Tibial nerve (tissue), 4 donors: ENCODE measurements at places on chromosomes 11 and 22. TPM values are rescaled to one million over a fixed set of nuclear protein-coding genes. Genes with fewer than 3 reads are reported as not detected.

The TUB gene
- 14.5 TPM for total RNA-seq

The MRGPRF gene
- total RNA-seq: 67.9 TPM

The CSNK2A3 gene
- 2.9 TPM for total RNA-seq

The C11orf86 gene
- total RNA-seq: not detected

The OR52I1 gene
- total RNA-seq: not detected

The ZNF195 gene
- total RNA-seq: 12.2 TPM

The CRELD2 gene
- total RNA-seq: 76.6 TPM

The EXPH5 gene
- total RNA-seq: 5.4 TPM

The RAG2 gene
- not detected for total RNA-seq

The KCNJ1 gene
- total RNA-seq: not detected

The MYBPC3 gene
- not detected for total RNA-seq

The GSTT4 gene
- total RNA-seq: not detected

The SEC14L6 gene
- total RNA-seq: 3.3 TPM

The VWA5A gene
- total RNA-seq: 20.6 TPM

The KIF18A gene
- not detected for total RNA-seq

The PKDREJ gene
- total RNA-seq: under 0.01 TPM

The MMP27 gene
- total RNA-seq: not detected

The UBQLNL gene
- total RNA-seq: 3.7 TPM

The MOGAT2 gene
- total RNA-seq: not detected

The RAB36 gene
- total RNA-seq: 7.5 TPM

The MYRF gene
- 3.1 TPM for total RNA-seq

The SYT13 gene
- total RNA-seq: not detected

The DENND6B gene
- total RNA-seq: 10.9 TPM

The MTNR1B gene
- not detected for total RNA-seq

The FXYD6 gene
- total RNA-seq: 59.7 TPM

The APLP2 gene
- 229 TPM for total RNA-seq

The ACTN3 gene
- total RNA-seq: not detected

The RNF214 gene
- total RNA-seq: 12.3 TPM

The MIOX gene
- not detected for total RNA-seq

The SCO2 gene
- 2.5 TPM for total RNA-seq
